Activated effector memory CD4-positive, alpha-beta T cell treated with anti-CD3 and anti-CD28 coated beads, Interleukin-2, amount 50 U/mL, for 16 hours (primary cell): ENCODE measurements at places on chromosomes 16 and 17.

- no peak for DNase-seq
Observed at GRCh38 chr16:49345829-49346228, 27.8 kb upstream of the C16orf78 start.

DNA sequence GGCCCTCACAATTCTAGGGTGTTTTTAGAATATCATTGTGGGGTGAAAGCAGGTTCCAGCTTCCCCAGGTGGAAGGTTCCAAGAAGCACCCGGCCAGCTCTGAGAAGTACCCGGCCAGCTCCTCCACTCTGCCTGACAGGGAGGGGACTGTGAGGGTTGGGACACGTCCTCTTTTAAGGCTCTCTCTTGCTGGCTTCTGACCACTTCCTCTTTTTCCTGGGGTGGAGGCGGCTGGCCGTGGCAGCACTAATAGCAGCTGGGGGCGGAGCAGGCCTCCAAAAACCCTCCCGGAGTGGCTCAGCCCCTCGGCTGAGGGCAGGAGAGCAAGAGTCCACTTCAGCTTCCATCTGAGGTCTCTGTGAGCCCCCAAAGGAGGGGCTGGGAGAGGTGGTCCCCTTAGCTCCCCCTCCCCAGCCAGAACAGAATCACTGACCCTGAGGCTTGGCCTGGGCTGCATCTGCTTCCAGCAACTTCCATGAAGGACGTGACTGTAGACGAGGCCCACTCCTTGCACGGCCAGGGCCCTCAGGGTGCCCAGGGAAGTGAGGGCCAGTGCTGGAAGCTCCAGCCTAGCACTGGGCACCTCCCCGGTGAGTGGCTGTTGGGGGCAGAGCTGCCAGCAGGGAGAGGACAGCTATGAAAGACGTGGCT lies 26.7 kb upstream of the PLCG2 start:
- DNase-seq, result no peak

- DNase-seq, result no peak
Observed at GRCh38 chr17:67712375-67712774, 5.4 kb upstream of the NOL11 start.

- no peak for DNase-seq
Observed at GRCh38 chr17:55708175-55708974, 14.3 kb downstream of the TMEM100 start.

- DNase-seq, result no peak
Observed at GRCh38 chr16:69107316-69107962, 2.0 kb downstream of the HAS3 start.

DNA sequence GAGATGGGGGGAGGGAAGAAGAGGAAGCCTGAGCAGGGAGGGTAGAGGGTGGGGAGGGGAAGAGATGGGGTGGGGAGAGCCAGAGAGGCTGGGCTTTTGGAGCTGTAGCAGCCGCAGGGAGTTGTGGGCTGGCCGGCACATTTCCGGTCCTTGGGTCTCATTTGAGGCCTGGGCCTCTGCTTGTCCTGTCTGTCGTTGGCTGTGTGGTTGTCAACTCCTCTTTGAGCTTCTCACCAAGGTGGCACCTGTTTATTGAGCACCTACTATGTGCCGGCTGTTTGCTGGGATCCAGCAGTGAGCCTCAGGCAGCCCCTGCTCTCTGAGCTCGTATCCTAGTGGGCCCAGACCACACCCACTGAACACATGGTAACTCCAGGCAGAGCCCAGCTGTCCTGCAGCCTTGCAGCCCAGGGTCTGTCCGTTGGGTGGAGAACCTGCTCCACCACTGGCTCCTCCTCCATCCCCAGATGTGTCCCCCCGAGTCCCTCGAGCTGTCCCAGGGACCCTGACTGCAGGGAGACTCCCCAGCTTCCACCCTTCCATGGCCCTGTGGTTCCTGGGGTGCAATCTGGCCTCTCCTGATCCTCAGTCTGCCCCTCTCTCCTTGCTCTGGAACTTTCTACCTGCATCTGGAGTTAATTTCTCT lies 164.9 kb downstream of the IRF8 start:
- DNase-seq, result no peak

DNA sequence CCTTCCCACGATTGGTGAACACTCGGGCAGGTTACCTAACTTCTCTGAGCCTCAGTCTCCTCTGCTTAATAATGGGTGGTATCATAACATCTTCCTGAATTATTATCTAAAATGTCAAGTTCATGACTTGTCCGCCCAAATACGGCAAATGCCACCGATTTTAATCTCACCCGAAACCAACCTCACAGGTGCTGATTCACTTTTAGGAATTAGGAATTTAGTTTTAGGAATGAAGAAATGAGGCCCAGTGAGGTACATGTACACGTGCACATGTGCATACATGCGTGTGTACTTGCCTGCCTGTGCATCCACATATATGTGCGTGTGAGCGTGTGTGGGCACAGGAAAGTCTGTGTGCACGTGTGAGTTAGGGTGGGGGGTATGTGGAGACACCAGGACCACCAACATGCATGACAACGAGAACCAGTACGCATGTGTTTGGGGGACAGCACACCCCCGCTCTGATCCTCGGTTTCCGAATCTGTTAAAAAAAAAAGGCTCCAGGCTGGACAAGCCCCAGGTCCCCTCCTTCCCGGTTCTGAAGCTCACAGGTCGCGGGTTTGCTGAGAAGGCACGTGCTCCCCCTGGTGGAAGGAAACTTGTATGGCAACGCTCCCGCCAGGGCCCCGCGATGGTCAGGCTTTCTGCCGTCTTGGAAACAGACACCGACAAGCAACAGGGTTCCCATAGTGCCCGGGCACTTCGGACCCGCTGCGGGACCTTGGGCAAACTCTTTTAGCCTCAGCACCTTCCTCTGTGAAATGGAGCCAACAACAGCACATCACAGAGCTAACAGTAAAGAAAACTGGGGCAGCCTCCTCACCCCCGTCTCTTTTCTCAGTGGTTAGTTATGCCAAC lies 219.2 kb downstream of the RBFOX3 start:
- peak; percentile 87 for DNase-seq

DNA sequence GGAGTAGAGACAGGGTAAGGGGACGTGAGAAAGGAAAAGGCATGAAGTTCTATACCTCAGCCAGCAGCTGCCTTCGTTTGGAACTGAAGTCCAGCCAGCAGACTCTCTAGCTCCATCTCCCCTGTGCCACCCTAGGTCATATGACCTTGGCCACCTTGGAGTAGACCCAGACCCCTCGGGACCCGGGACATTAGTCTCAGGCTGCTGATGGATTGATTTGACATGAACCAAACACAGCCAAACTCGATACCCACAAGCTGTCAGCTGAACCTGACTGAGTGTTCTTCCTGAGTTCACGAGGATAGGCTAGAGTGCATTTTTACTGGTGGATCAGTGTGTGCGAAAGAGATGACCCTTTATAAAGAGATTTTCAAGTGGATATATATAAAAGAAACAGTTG lies 68.5 kb downstream of the YPEL2 start:
- peak; percentile 54 for DNase-seq

DNA sequence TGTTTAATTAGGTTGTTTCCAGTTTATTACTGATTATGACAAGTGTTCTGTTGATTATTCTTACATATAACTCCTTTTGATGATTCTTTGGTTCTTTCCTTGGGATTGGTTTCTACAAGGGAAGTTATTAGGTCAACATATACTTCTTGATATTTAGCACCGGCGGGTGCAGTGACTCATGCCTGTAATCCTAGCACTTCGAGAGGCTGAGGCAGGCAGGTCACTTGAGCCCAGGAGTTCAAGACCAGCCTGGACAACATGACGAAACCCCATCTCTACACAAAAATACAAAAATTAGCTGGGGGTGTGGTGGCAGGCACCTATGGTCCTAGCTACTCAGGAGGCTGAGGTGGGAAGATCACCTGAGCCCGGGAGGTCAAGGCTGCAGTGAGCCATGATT lies 120.2 kb upstream of the HAS3 start:
- no peak for DNase-seq

GRCh38 chr17:71656964-71657858 lies 463.6 kb upstream of the SOX9 start:
- no peak for DNase-seq

GRCh38 chr17:3921006-3921405 lies 4.7 kb upstream of the P2RX1 start:
- DNase-seq, result no peak

DNA sequence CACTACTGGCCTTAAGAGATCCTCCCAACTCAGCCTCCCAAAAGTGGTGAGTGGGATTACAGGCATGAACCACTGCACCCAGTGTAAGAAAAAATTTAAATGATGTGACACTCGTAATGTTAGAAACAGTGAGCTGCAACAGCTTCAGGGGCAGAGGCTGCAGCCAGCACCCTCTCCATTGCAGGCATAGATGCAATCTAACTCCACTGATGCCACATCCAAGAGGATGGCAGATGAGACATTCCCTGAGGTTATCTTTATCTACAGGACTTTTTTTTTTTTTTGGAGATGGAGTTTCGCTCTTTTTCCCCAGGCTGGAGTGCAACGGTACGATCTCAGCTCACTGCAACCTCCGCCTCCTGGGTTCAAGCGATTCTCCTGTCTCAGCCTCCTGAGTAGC lies 19.9 kb downstream of the ZCCHC14 start:
- DNase-seq, result no peak
